ENCODE measurements at places on chromosomes 4 and X. TPM values are rescaled to one million over a fixed set of nuclear protein-coding genes. Genes with fewer than 3 reads are reported as not detected.

DNA sequence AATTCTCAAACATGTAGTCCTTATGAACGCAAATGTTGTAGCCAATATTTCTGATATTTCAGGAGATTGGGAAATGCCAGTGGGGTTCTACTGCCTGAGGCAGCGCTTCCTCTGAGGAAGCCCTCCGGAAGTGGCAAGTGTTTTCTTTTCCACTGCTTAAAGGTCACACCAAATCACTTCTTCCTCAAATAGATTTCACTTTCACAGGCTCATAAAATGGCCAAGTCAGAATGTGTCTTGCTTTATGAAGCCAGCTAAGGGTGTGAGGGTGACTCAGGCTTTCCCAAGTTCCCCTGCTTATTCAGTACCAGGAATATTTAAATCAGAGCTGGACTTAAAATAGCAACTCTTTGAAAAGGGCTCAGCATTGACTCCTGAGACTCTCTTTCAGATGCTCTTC lies 514.2 kb upstream of the DIPK2B start:
- no peak for DNase-seq

DNA sequence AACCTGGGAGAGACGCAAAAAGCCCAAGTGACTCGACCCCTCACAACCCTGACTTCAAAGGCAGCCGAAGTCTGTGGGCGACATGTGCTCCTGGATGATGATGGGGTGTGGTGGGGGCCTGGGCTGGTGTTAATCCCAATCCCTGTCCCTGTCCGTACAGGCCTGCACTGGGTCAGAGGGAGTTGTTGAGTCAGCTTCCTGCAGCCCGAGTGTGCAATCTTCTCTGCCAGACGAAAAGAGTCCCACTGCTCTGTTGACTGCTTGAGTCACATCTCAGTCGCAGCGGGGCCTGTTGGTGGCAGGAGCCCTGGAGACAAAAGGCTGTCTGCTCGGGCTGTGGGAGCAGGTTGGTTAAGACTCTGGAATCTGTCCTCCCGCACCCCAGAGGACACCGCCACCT lies 10.3 kb downstream of the FAM3A start:
- DNase-seq: no peak

DNA sequence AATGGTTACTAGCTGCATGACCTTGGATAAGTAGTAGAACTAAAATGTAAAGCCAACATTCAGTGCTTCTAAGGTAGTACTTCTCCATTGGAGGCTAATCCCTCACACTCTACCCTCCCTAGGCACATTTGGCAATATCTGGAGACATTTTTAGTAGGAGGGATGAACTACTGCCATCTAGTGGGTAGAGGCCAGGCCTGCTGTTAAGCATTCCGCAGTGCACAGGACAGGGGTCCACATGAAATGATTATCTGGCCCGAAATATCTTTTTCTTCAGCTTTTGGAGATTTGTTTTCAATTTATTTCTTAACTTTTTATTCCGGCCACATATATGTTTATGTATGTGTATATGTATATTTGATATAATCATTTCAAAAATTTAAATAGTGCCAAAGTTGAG lies 36.0 kb upstream of the SPANXC start:
- no peak for DNase-seq

DNA sequence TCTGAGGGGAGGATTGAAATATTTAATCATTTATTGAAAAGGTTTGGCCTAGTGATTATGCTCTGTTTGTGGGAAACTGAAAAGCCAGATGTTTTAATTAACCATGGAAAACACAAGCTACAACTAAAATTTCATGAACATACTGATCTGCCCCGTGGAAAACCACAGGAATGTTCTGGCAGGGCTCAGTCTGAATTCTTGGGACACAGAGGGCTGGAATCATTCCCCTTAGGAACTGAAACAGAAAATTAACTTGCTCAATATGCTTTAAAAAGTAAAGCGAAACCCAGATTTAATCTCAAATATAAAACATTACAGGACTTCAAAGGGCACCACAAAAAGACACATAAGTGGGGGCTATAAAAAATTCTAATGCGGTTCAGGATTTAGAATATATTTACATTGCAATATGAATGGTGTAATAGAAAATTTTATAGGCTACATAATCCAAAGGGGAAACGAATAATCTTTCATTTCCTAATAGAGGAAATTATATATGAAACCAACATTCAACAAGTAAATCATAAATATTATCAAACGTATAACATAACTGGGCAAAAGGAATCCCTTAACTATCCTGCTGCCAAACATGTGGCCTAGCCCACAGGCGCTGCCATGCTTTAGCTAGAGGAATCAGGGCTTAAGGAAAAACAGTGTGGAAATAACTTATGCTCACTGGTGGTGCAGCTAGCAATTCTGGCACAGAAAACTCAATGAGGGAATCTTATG lies 70.9 kb downstream of the APBB2 start:
- DNase-seq: no peak

- no peak for DNase-seq
Measured at GRCh38 chr4:126221717-126222340, 907.1 kb downstream of the FAT4 start.

- no peak for DNase-seq
Measured at GRCh38 chr4:6198278-6198677, 2.1 kb downstream of the JAKMIP1 start.

GRCh38 chr4:54992266-54992665 lies 133.1 kb downstream of the KDR start:
- no peak for DNase-seq

DNA sequence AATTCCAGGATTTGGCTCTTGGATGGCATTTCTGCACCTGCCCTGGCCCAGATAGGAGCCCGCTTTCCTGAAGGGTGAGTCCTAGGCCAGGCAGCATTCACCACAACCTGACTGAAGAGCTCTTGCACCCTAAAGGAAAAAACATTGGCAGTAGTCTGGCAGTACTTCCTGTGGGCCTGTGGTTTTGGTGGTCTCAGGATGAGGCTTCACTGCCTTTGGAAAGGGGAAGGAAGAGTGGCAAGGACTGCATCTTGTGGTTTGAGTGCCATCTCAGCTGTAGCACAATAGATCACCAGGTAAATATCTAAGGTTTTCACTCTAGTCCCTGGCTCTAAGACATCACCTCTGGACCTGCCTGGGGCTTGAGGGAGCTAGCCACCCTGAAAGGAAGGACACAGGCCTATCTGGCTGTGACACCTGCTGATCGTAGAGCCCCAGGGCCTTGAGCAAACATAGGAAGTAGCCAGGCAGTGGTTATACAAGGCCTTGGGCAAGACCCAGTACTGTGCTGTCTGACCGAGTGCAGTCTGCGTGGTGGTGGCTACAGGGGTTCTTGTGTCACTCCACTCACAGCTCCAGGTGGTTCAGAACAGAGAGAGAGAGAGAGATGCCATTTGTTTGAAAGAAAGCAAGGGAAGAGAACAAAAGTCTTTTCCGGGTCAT lies 28.5 kb upstream of the PRRG1 start:
- DNase-seq: no peak

GRCh38 chr4:48495941-48496340 lies 5.9 kb downstream of the ZAR1 start:
- no peak for DNase-seq

GRCh38 chrX:31323658-31324057 lies 251.8 kb upstream of the FTHL17 start:
- no peak for DNase-seq

Gene SPANXN2
- not detected for polyA plus RNA-seq

Gene BANK1
- polyA plus RNA-seq: 2.9 TPM

Gene CXCL3
- polyA plus RNA-seq: not detected

Gene SH3BP2
- polyA plus RNA-seq: 40.9 TPM

Gene LIMCH1
- 93.4 TPM for polyA plus RNA-seq

All from left renal cortex interstitium (tissue), 4 donors.